ENCODE measurements at places on chromosomes 3 and 15.

GRCh38 chr3:159455741-159456181 is 532.9 kb upstream of the IL12A start:
- no peak for DNase-seq

GRCh38 chr15:27097506-27097905 is 126.5 kb downstream of the GABRG3 start:
- DNase-seq = no peak

DNA sequence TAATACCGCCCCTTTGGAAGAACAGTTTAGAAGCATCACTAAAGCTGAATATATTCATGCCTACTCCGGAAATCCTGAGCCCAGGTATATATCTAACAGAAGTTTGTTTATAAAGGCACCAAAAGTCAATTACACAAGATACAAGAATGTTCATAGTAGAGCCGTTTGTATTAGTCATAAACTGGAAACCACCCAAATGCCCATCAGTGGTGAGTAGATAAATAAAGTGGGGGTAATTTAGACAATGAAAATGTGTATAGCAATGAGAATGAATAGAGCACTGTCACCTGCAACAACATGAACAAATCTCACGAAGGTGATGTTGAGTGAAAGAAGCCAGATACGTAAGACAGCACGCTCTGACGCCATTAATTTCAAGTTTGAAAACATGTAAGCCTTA is 68.3 kb upstream of the GLCE start:
- no peak for DNase-seq

DNA sequence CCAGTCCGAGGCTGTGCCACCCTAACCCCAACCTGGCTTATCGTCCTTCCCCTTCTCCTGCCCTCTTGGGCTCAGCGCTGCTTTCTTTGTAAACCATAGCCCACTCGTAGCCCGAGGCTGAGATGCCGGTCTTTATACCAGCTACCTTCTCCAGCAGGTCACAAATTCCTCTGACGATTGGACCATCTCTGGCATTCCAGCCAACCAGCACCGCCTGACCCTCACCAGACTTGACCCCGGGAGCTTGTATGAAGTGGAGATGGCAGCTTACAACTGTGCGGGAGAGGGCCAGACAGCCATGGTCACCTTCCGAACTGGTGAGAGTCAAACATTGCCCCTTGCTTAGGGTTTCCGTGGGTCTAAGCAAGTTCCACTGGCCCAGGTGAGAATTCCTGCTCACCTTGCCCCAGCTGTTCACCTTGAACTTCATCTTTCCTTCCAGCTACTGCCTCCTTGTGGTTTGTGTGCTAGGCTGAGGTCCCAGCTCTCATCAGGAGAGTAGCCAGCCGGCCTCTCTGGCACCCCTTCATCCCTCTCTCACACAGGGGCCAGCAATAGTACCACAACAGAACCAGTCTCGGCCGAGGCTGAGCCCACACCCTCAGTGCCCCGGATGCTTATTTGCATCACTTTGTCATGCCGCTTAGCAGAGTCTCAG is 66.7 kb downstream of the BOC start:
- DNase-seq = no peak

DNA sequence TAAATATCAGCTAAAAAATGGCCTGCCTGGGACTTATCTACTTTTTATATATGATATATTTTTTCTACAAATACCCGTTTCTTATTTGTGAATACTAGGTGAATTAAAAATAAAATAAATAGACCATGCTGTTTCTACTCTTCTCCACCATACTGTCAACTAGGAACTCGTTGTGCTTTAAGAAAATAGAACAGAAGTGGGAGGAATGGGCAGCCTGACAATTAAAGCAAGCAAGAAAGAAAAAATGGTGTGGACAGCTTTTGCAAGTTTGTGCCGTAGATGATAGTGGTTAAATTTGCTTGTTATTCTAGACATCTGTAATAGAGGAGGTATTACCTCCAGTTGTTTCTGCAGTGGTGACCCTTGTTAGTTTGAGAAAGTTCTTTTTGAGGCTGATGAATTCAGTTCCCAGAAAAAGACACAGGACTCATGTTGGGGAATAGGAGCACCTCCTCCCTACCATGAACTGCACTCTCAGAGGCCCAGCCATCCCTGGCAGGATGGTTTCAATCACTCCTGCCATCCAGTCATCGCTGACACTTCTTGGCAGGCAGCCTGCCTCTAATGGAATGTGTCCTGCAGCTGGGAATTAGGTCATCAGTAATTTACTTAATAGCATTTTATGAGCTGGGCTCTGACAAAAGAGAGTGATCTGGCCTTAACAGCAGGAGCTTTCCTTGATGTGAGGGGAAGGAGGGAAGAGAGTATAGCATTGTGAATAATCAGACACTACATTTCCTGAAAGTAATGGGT is 105.0 kb upstream of the GAP43 start:
- no peak for DNase-seq

- no peak for DNase-seq
These were observed 22.1 kb downstream of the PRICKLE2 start for GRCh38 chr3:64203216-64203615.

GRCh38 chr3:123096731-123097130 is 29.9 kb downstream of the PDIA5 start:
- no peak for DNase-seq

All from stimulated activated CD4-positive, alpha-beta T cell treated with anti-CD3 and anti-CD28 coated beads, Interleukin-1b, Interleukin-23, amount 100 ng/mL, for 4 hours (primary cell).